ENCODE measurements at places on chromosomes 4 and X. TPM values are rescaled to one million over a fixed set of nuclear protein-coding genes. Genes with fewer than 3 reads are reported as not detected.

The PASD1 gene
- not detected for total RNA-seq

- no peaks in the 10 kb centered on the region for H3K27me3 ChIP-seq
- no peak for DNase-seq
- H3K27ac ChIP-seq = peak overlapping the region; percentile 19
- H3K36me3 ChIP-seq = peaks cover 22% of the 10 kb centered on the region
Observed at GRCh38 chr4:2824329-2824835, 19.3 kb upstream of the ADD1 start.

GRCh38 chrX:70042399-70043371 lies 7.1 kb downstream of the AWAT2 start:
- H3K4me3 ChIP-seq = no peak overlapping the region
- no peaks in the 10 kb centered on the region for H3K27me3 ChIP-seq
- no peak for DNase-seq
- no peaks in the 10 kb centered on the region for H3K4me1 ChIP-seq
- H3K36me3 ChIP-seq = no peaks in the 10 kb centered on the region

GRCh38 chrX:24204958-24205357 lies 55.4 kb downstream of the ZFX start:
- H3K27ac ChIP-seq = no peak overlapping the region
- H3K4me3 ChIP-seq = no peak overlapping the region
- DNase-seq = no peak
- H3K27me3 ChIP-seq = no peaks in the 10 kb centered on the region

DNA sequence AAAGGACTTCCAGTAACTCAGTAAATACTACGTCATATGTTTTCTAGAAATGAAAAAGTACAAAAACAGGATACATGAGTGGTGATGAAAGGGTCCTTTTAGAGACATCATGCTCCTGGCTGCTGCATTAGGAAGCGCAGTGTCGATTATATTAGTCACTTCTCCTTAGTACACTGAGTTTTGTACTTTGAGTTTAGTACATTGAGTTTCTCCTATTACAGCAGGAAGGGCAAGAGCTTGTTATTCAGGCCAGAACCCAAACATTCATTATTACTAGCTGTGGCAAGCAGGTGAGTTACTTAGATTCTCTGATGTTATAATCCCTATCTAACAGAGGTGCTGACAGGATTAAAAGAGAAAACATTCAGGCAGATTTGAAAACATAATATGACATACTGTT lies 21.3 kb downstream of the RPGR start:
- H3K4me1 ChIP-seq = no peaks in the 10 kb centered on the region
- H3K4me3 ChIP-seq = no peak overlapping the region
- H3K27ac ChIP-seq = no peak overlapping the region
- H3K27me3 ChIP-seq = no peaks in the 10 kb centered on the region
- no peak for DNase-seq
- H3K36me3 ChIP-seq = peaks cover 5% of the 10 kb centered on the region

The GLOD5 gene
- total RNA-seq = not detected

The CXCL5 gene
- total RNA-seq = 18.5 TPM

The GNRHR gene
- not detected for total RNA-seq

GRCh38 chr4:26362745-26363439 lies 42.1 kb downstream of the RBPJ start:
- no peaks in the 10 kb centered on the region for H3K27me3 ChIP-seq
- H3K27ac ChIP-seq = no peak overlapping the region
- H3K4me1 ChIP-seq = peaks cover 25% of the 10 kb centered on the region
- no peaks in the 10 kb centered on the region for H3K36me3 ChIP-seq
- no peak for DNase-seq

The CMC4 gene
- total RNA-seq = 4.3 TPM

DNA sequence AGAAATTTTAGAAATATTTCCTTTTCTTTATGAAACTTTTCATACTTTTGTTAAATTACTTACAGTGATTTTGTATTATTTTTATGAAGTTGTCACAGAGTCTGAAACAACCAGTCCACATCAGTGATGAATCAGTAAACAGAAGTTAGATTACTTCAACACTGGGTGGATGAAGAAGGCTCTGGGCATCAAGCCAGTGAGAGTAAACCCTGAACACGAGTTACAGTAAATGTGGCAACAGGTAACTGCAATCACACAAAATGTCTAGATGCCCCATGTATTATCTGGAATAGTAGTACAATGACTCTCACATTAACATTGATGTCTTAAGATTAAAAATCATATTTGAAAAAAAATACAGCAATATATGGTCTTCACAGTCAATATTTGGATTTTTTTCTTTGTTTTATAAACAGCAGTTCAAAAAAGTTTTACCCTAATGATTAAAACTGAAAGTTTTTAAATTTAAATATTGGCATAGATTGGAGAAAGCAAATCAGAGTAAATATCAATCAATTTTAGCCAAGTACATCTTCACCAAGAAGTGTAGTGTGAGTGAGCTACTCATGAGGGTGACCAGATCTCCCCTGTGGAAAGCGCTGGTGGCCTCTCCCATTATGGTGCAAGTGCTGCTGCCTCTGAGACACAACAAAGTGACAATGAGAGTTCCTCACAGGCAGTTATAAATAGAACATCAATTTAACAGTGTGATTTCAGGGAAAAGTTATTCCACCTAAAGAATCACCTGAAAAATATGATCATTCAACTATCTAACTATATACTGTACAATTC lies 63.2 kb upstream of the UGT2B7 start:
- no peaks in the 10 kb centered on the region for H3K4me1 ChIP-seq
- DNase-seq = no peak
- no peaks in the 10 kb centered on the region for H3K27me3 ChIP-seq
- H3K36me3 ChIP-seq = no peaks in the 10 kb centered on the region
- no peak overlapping the region for H3K27ac ChIP-seq

The HSD17B11 gene
- total RNA-seq = 40.7 TPM

The DUSP21 gene
- total RNA-seq = not detected

DNA sequence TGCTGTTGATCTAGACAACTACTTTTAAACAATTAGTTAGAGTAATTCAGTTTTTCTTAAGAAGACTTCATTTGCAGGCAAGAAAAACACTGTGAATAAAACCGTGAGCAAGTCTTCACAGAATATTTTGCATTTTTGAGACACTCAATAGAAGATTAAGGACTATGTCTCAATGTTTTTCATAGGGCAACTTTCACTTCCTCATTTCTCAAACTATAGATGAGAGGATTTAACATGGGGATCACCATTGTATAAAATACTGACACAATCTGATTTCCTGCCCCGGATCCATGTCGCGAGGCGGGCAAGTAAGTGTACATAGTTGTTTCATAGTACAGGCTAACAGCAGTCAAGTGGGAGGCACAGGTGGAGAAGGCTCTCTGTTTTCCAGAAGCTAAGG lies 108.8 kb upstream of the IGSF1 start:
- H3K36me3 ChIP-seq = no peaks in the 10 kb centered on the region
- H3K27me3 ChIP-seq = no peaks in the 10 kb centered on the region
- no peak overlapping the region for H3K27ac ChIP-seq

GRCh38 chr4:54837576-54838140 lies 179.9 kb downstream of the KIT start:
- H3K4me1 ChIP-seq = peaks cover 3% of the 10 kb centered on the region
- no peaks in the 10 kb centered on the region for H3K36me3 ChIP-seq
- H3K4me3 ChIP-seq = no peak overlapping the region
- no peak for DNase-seq
- no peaks in the 10 kb centered on the region for H3K27me3 ChIP-seq

DNA sequence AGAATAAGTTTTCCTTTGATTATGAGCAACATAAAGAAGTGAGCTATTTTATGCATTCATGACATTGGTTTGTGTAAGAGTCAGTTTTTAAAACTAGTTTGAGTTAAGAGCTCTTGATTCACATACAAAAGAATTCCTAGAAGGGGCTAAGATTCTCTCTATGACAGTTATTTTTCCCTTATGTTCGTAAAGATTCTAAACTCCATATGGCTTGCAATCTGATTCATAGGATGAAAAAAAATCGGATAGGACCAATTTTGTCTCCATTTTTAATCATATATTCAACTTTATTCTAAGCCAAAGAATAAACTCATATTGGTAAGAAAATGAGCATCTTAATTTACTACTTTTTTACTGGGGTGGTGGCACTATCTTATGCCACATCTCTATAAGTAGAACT lies 79.4 kb downstream of the NAP1L3 start:
- no peak for DNase-seq
- H3K27ac ChIP-seq = no peak overlapping the region
- H3K36me3 ChIP-seq = no peaks in the 10 kb centered on the region
- no peaks in the 10 kb centered on the region for H3K4me1 ChIP-seq
- no peaks in the 10 kb centered on the region for H3K27me3 ChIP-seq

The PNMA3 gene
- total RNA-seq = 6.3 TPM

The OTC gene
- total RNA-seq = not detected

GRCh38 chrX:37787423-37787869 lies 7.6 kb downstream of the CYBB start:
- no peak for DNase-seq
- peaks cover 9% of the 10 kb centered on the region for H3K4me1 ChIP-seq
- no peaks in the 10 kb centered on the region for H3K27me3 ChIP-seq
- no peak overlapping the region for H3K4me3 ChIP-seq
- no peak overlapping the region for H3K27ac ChIP-seq
- H3K36me3 ChIP-seq = no peaks in the 10 kb centered on the region

- no peaks in the 10 kb centered on the region for H3K27me3 ChIP-seq
- H3K4me3 ChIP-seq = no peak overlapping the region
- no peak for DNase-seq
- no peak overlapping the region for H3K27ac ChIP-seq
Observed at GRCh38 chr4:157012781-157013180, 41.2 kb upstream of the PDGFC start.

- DNase-seq = no peak
- no peaks in the 10 kb centered on the region for H3K36me3 ChIP-seq
- peaks cover 63% of the 10 kb centered on the region for H3K27me3 ChIP-seq
- peaks cover 2% of the 10 kb centered on the region for H3K4me1 ChIP-seq
Observed at GRCh38 chr4:6549445-6549844, 25.5 kb upstream of the MAN2B2 start.

GRCh38 chr4:1418494-1419285 lies 12.4 kb upstream of the NKX1-1 start:
- H3K4me1 ChIP-seq = peaks cover 6% of the 10 kb centered on the region
- H3K27me3 ChIP-seq = peaks cover 42% of the 10 kb centered on the region
- peaks cover 4% of the 10 kb centered on the region for H3K36me3 ChIP-seq
- no peak overlapping the region for H3K4me3 ChIP-seq

DNA sequence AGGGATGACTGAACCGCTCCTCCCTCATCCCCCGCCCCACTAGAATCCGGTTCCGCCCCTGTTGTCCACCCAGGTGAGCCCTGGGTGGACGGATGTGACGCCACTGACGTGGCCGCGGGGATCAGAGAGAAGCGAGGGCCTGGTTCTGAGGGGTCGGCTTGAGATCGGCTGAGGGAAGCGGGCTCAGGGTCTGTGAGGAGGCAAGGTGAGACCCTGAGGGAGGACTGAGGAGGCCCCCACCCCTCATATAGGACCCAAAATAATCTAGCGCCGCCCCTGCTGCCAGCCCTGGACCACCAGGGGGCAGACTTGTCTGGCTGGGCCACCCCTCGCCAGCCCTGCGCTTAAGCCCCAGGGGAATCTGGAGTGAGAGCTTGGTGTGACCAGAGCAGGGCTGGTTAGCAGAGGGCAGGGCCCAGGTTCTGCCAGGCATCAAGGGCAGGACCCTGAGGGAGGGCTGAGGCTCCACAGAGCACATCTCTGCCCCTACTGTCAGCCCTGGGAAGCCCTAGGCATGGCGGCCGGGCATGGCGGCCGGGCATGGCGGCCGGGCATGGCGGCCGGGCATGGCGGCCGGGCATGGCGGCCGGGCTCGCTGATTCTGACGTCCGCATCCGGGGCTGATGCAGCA lies at the start of gene MAGEA8:
MAGEA8 (plus strand) TSS at position 103 of the 631 bp plus-strand sequence. CDS start 3,090 bp downstream, outside the sequence.
- no peak within 1 kb of the TSS for H3K4me3 ChIP-seq
- H3K27me3 ChIP-seq = no peaks in the 10 kb centered on the region
- peaks cover 2% of the 10 kb centered on the region for H3K4me1 ChIP-seq
- DNase-seq = no peak
- peaks cover 2% of the 10 kb centered on the region for H3K36me3 ChIP-seq

The TRIM60 gene
- total RNA-seq = not detected

DNA sequence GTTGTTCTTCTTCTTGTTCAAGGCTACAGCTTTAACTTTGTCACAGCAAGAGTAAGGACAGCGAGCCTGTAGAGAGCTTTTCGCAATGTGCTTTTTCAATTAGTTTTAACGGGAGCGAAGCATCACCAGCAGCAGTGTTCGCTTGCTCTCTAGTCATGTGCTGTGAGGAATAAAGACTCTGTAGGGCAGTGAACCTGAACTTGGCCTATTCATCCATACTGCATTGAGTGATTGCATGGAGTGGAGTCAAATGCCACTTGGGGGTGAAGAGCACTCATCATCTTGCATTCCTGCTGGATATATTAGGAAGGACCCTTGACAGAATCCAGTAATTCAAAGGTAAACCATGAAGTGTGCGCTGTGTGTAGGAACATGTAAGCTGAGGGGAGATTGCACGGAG lies 240.0 kb downstream of the FRMPD4 start:
- no peaks in the 10 kb centered on the region for H3K36me3 ChIP-seq
- peaks cover 5% of the 10 kb centered on the region for H3K27me3 ChIP-seq
- H3K4me1 ChIP-seq = no peaks in the 10 kb centered on the region

- H3K27me3 ChIP-seq = peaks cover 58% of the 10 kb centered on the region
- DNase-seq = no peak
- H3K27ac ChIP-seq = no peak within 1 kb of the TSS
- H3K4me1 ChIP-seq = peaks cover 15% of the 10 kb centered on the region
- H3K4me3 ChIP-seq = peak within 1 kb of the TSS; percentile 89
Observed at GRCh38 chr4:42396752-42397634, at the start of gene SHISA3. Gene SHISA3, plus strand, starts transcription at chr4:42397488. Its CDS starts 569 bp downstream, at chr4:42398057.

GRCh38 chrX:30015440-30015839 lies 199.9 kb upstream of the MAGEB2 start:
- no peak for DNase-seq
- no peak overlapping the region for H3K4me3 ChIP-seq
- no peaks in the 10 kb centered on the region for H3K27me3 ChIP-seq
- H3K27ac ChIP-seq = no peak overlapping the region
- no peaks in the 10 kb centered on the region for H3K4me1 ChIP-seq

DNA sequence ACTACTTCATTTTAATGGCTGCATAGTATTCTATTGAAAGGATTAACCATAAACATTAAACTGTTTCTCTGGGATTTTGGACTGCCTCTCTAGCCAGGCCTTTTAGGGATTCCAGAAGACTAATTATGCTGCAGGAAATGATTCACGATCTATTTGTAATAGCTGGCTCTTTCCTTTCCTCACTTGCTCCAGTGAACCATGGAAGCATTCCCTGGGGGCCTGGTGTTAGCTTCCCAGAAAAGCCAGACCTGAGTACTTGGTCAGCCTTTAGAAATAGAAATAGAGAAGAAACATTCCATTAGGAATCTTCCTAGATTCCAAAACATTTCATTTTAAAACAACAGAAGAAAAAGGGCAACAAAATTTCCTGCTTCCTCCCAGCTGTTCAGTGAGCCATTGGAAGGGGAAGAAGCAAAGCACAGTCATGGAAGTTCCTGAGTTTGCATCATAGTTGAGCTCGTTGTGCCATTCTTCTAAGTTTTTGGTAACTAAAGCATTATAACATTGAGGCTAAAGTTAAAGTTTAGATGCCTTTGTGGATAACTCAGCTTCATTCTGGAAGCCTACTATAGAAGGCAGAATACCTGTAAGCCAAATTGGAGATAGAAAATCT lies 83.5 kb downstream of the NPNT start:
- H3K27me3 ChIP-seq = no peaks in the 10 kb centered on the region
- H3K36me3 ChIP-seq = no peaks in the 10 kb centered on the region
- H3K4me3 ChIP-seq = no peak overlapping the region

The HERC5 gene
- 17.2 TPM for total RNA-seq

Data from T-helper 17 cell (primary cell).